ENCODE measurements at places on chromosomes 2 and 18.

DNA sequence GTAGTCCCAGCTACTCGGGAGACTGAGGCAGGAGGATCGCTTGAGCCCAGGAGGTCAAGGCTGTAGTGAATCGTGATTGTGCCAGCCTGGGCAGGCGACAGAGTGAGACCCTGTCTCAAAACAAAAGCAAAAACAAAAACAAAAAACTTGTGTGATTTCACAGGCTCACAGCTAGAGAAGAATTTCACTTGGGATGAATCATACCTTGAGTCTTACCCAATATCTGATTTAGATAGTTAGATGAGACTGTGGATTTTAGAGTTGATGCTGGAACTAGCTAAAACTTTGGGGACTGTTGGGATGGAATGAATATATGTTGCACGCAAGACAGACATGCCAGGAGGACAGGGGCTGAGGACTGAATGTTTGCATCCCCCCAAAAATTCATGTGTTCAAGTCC lies 4.4 kb downstream of the ANKRD29 start:
- no peak for DNase-seq

DNA sequence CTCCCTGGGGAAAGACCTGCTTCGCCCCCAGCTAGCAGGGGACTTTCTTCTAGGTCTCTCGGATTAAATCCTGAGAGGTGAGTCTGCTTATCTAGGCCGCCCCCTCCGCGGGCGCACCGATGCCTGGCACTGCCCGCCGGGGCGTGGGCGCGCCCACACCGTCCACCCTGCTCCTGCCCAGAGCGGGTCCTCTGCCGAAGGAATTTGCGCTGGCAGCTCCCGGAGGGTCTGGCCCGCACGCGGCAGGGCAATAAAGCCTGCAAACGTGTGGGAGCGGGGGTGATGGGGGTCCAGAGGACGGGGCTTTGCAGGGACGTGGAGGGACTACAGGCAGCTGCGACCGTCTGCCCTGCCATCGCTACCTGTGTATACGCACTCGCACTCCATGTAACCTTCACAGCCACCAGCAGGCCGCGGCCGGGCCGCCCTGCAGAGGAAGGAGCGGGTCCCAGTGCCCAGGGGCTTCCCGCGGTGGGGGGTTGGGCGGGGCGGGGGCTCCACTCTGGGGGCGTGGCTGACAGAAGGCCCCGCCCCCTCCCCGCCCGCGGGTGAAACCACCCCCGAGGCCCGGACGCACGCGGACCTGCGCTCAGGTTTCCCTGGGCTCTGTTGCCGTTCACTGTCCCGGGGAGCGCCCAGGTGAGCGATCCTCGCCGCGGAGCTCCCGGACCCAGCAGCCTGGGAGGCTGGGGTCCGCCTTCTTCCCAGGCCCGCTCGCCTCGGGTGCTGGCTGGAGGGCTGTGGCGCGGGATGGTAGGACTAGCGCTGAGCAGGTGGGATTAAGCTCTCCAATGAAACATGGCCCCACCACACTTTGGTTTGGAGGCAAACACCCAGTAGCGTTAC lies 174.5 kb upstream of the HS6ST1 start:
- DNase-seq: no peak

GRCh38 chr18:23619388-23619881 lies 33.1 kb upstream of the NPC1 start:
- DNase-seq: peak; percentile 29

DNA sequence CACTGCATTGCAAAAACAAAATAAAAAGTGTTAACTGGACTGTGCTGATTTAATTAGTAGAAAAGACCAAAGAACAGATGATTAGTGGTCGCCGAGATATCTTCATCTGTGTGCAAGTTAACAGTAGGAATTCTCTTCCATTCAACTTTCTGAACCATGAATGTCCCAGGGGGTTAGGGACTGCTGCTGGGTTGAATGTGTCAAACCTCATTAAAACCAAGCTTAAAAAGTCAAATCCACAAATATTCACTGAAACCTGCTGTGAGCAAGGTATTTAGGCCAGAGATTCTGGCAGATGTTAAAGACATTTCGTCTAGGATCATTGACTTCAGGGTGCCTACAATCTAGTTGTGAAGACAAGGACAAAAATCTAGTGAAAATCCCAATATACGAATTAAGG lies 58.7 kb downstream of the STPG4 start:
- DNase-seq: no peak

DNA sequence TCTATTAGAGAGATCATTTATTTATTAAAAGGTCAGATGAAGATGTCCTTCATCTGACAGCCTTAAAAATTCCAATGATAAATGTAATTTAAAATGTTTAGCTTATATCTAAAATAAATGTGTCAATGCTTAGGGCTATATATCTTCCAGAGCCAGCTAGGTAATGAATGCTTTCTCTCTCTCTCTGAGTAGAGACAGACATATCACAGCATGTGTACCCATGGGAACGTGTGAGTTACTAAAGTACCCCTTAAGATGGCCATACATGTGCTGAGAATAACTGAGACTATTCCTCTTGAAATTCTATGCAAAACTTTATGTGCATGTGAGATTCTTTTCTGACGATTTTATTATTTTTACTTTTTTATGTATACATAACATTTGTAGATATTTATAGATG lies 420.9 kb upstream of the ST6GAL2 start:
- no peak for DNase-seq

DNA sequence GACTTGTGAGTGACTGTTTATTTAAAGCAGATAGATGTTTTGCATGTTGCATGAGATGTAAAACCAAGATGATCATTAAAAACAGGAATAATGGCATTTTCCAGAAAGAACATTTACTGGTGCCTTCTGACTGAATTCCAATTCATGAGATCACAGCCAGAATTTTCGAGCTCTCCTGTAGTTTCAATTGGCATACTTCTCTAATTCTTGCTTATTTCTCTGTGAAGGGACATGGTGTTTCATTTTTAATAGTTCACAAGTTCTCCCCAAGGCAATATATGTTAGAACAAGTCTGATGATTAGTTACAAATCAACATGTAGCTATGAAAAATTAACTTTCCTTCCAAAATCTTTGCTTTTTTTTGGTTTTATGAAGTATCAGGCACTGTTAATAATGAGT lies 105.7 kb downstream of the PDE1A start:
- no peak for DNase-seq

DNA sequence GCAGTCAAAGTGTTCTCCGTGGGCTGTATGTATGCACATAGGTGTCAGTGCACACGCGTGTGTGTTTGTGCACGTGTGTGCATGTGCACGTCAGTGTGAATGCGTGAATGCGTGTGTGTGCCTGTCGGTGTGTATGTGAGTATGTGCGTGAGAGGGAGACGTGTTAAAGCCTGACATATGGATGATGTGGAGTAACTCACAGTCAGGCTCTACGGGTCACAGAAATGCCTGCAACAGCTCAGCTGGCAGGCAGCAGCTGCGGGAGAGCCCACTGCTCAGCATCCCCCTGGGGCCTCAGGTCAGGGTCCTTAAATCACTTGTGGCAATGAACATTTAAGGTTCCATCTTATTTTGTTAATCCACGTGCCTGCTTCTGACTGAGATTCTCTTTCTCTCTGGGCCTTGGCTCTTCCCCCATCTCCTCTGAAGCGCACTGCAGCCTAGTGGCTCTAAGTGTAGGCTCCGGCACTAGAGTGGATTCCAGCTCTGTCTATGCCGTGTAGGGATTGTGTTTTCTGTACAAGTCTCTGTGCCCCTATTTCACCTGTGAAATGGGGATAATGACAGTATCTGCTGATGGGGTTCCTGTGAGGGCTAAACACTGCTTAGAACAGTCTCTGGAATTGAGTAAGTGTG lies 63.0 kb downstream of the DYSF start:
- DNase-seq: no peak

DNA sequence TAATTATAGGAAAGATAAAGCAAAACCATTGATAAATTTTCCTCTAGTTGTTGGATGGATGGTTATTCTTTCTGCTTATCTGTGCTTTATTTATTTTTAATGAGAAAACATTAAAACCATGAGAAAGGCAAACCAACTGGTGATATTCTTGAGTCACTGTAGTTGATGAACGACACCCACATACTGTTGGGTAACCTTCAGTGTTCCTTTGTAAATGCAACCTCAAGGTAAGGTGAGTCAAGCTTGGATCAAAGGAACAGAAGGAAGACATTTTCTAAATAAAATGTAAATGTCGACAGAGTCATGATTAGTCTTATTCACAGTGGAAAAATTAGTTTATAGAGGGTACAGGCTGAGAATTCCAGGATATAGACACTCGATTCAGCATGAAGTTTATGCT lies 12.7 kb downstream of the ABCB11 start:
- DNase-seq: no peak

DNA sequence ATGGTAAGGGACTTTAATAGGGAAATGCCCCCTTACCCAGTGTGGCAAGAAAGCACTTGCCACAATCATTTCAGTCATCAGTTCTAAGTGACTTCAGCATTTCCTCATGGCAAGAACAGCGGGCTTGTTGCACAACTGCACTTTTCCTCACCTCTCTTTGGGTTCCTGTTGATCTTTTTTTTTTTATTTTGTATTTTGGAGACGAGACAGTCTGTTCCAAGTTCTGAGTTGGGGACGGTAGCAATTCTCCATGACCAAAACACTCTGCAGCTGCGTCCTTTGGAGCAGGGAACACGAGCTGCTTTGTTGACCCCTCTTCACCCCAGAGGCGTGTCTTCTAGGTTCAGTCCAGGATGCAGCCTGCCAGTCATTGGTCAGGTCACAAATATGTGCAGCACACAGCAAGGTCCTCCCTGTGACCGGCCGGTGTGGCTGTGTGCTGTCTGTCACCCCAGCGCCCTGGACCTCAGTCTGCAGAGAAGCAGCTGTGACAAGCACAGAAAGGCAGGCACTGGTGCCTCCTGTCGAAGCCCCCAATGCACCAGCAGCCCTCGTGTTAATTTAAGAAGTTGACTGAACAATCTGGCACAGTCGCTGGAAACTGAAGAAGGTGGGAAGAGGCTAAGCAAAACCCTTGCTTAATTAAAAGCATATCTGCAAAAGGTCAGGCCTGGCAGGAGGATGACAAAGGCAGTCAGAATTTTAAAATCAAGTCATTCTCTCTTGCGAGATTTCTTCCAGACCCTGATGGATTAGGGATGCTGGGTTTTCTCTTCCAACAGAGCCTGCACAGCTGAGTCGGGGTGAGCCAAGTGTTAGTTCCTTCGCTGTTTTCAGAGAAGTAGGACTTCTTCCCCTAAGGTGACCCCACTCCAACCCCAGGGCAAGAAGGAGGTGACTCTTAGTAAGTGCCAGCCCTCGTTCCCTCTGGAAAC lies 96.7 kb upstream of the COPS8 start:
- DNase-seq: no peak

GRCh38 chr2:62293490-62294271 lies 97.8 kb downstream of the B3GNT2 start:
- peak; percentile 25 for DNase-seq

- no peak for DNase-seq
Measured at GRCh38 chr2:10912076-10912731, 470 bp downstream of the KCNF1 start.

- no peak for DNase-seq
Measured at GRCh38 chr2:235856151-235856854, 311.9 kb downstream of the GBX2 start.

DNA sequence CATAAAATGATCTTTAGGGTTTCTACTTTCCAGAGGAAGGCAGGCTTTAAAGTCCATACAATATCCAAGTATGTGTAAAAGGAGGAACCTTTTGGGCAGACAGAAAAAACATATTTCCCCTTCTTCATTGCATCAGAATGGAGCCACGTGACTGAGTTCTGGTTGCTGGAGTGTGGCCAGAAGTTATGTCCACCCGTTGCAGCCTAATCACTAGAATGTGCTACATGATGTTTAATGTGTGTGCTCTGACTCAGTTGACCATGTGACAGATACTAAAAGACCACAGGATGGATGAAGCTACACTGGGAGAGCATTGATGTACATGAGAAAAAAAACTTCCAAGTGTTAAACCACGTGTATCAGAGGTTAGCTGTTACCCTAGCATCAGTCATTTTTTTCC lies 460.9 kb downstream of the RIT2 start:
- no peak for DNase-seq

- no peak for DNase-seq
Measured at GRCh38 chr2:155733091-155733853, 599.2 kb downstream of the NR4A2 start.

DNA sequence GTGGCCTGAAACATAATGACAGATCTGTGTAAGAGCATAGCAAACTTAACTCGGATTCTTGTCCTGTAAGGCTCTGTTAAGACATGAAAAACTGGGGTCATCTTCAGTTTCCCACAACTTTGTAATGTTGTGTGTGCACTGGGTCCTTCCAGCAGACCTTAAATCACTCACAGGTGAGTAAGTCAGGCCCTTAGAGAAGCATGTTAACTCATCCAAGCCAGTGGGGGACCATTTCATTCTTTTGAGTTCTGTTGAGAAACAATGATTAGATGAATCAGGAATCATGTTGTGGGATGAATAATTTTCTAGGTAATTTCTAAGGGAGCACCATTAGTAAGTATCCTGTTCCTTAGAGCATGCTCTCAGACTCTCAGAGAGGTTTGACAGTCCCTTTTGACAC lies 167.1 kb downstream of the ESCO1 start:
- no peak for DNase-seq

- DNase-seq: no peak
Measured at GRCh38 chr18:12043811-12044210, 49.8 kb upstream of the ANKRD62 start.

DNA sequence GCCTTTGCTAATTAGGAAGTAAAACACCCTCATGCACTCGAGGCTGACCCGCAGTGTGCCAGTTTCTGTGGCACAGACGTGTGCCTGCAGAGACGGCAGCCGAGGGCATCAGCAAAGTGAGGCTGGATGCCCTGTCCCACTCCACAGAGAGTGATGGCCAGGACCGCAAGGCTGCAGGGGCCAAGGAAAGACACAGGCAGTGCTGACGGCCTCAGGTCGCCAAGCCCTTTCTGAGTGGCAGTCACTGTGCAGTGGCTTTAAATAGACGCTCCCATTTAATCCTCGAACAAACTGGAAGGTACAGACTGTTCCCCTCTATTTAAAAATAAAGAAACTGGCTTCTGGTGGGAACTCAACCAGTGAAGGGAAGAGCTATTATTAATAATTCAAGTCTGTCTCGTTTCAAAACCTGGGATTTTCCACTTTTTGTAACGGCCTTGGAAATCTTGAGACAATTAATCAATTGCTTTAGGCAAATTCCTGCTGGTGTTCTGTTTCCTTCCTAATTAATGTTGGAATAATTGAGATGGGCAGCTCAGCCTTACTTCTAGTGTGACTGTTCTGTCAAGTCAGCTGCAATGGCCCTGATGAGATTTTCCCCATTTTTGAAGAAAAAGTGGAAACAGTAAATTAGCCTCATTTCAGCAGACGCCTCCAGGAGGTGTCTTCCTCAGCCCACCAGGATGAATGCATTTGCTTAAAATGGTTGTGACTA lies 644.6 kb upstream of the RAB6C start:
- DNase-seq: no peak

GRCh38 chr18:22194151-22194598 lies 24.8 kb downstream of the GATA6 start:
- DNase-seq: peak; percentile 65
